ENCODE measurements at places on chromosomes 12 and 14.

- no peak for DNase-seq
Observed at GRCh38 chr14:96588410-96589257, 86.5 kb downstream of the PAPOLA start.

DNA sequence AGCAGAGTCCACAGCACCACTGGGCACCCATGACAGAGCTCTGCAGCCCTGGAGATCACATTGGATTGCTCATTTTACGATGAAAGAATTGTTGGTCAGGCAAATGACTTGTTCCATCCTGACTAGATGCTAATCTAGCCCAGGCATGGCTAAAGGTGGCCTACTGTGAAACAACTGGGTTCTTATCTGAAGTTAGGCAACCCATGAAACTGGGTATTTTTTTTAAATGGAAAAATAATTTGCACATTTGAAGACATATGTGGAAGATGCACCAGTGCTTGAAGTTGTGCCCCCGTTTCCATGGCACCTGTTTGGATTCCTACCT lies 8.3 kb downstream of the PYGL start:
- DNase-seq = no peak

DNA sequence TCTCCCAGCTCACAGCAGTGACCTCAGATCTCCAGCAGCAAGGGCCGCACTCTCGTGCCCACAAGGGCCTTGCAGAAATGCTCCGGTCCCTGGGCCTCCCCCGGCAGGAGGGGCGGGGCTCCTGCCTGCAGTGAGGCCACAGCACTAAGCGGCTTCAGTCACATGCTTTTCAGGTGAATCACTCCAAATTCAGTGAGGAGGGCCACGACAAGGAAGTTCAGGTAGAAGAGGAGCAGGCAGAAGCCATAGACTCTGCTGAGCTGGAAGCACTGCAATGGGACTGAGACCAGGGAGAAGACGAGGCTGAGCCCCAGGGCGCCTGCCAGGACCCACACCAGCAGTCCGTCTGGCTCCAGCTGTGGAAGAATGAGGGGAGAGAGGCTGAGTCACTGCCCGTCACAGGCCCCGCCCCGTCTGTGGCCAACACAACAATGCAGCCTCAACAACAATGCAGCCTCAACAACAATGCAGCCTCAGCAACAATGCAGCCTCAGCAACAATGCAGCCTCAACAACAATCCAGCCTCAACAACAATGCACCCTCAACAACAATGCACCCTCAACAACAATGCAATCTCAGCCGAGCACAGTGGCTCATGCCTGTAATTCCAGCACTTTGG lies 35.2 kb downstream of the SLC8B1 start:
- no peak for DNase-seq

DNA sequence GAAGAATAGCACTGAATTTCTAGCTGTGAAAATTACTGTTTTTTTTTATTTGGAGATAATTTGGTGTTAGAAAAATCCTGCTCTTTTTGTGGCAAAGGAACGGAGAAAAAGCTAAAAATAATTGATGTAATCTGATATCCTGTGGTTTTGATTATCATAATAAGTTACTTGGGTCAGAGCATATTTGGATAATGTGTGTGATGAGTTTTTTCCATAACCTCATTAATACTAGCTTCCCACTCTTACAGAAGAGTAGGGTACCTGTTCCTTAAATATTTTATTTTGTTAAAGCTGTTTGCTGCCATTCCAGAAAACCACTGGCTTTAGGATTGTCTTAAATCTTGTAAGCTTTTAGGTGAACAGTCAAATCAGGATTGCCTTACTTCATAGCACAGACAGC lies 4.7 kb downstream of the PSMC6 start:
- DNase-seq = no peak

GRCh38 chr12:3933074-3933818 lies 60.0 kb upstream of the PARP11 start:
- DNase-seq = no peak

GRCh38 chr12:92879698-92880322 lies 49.3 kb downstream of the EEA1 start:
- no peak for DNase-seq

DNA sequence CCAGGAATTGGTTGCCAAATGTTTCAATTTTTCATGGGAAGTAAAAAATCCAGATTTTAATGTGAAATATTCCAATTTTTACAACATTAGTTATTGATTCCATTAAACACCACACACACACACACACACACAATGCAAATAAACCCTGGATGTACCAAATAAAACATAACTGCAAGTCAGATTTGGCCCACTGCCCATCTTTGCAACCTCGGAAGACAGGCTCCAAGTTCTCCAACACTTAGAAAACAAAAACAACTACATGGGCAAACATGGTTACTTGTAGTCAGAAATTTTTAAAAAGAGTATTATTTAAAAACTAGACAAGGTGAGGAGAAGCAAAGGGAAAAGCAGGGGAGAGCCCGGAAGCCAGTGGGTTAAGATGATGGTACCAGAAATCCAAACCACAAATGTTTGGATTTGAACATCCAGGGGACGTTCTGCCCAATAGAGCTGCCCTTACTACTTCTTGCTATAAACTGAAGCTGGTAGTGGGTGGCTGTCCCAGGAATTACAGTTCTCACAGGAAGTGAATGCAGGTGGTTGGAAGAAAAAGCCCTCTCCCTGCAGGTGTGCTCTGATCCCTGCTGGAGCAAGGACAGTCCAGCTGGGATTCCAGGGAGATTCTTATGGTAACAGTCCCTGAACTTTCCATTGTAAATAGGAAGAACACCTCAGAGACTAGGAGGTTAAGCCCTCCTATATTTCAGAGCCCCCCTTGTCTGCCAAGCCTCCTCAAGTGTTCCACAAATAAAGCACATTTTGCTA lies 111.7 kb downstream of the SLC25A21 start:
- DNase-seq = no peak

DNA sequence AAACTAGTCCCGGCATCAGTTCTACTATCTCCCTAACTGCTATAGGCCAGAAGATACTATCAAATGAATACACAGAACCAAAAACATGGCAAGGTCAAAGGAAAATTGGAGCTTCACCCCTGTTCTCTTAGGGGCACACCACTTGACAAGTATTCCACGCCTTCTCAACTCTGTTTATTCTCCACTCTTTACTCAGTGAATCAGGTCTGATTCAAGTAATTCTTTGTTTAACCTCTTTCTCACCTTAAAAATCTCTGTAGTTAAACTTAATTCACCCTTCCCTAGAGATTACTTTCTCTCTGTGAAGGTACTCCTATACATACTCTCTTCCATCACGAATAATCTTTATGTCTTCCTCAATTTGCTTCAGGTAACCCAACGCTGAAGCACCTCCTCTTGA lies 248.9 kb downstream of the MED13L start:
- no peak for DNase-seq

DNA sequence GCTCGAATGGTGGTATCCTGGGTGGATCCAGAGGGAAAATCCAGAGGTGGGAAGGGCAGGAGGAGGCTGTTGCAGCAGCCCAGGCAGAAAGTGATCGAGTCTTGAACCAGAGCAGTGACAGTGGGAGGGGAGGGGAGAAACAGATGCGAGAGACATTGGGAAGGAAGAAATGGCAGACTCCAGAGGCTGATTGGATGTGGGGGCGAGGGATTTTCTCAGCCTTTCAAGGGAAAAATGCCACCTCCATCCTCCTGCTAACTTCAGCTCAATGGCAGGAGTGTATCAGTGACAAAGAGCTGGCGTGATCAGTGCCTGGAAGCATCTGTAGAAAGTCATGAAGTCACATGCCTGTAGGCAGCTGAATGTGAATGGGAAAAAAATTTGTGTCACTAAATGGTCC lies 38.6 kb upstream of the NRXN3 start:
- DNase-seq = no peak

- DNase-seq = no peak
Observed at GRCh38 chr12:26987634-26988424, 26.4 kb downstream of the TM7SF3 start.

DNA sequence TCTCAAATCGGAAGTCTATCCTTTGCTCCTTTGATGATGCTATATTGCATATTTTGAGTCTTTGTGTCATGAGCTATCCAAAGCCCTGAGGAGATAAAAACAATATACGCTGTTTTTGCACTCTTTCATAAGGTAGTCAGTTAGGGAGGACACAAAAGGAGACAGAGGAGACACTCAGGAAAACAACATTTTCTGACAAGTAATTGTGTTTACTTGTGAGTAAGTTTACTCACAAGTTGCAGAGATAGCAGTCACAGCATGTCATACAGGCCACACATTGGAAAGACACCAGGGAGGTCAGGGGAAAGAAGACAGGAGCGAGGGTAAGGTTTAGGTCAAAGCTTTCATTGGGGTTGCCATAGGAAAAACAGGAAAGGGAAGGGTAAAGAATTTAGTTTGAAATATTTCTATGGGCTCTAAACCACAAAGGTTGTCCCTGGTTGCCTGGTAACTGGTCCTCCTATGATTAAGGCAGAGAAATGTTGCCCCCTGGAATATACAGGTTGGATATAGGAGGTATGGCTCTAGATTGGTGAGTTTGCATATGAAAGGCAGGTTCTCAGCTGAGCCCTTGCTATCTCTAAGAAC lies 7.4 kb upstream of the GABARAPL1 start:
- no peak for DNase-seq

DNA sequence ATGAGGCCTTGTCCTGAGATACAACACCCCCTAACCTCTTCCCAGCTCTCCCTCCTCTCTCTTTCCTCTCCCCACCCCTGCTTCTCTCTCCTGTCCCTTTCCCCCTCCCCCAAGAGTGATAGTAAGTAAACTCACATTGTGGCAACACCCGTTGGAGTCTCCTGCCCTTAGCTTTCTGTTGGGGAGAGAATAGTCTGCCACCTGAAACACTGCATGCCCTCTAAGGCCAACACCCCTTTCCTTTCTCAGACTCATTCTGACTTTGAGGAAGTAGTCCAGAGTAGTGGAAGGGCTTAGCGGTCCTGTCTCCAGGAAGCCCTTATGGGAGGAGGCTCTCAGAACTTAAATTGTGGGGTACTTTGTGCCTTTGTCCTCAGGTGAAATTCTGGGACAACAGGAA lies 95.2 kb downstream of the PRKCH start:
- no peak for DNase-seq

DNA sequence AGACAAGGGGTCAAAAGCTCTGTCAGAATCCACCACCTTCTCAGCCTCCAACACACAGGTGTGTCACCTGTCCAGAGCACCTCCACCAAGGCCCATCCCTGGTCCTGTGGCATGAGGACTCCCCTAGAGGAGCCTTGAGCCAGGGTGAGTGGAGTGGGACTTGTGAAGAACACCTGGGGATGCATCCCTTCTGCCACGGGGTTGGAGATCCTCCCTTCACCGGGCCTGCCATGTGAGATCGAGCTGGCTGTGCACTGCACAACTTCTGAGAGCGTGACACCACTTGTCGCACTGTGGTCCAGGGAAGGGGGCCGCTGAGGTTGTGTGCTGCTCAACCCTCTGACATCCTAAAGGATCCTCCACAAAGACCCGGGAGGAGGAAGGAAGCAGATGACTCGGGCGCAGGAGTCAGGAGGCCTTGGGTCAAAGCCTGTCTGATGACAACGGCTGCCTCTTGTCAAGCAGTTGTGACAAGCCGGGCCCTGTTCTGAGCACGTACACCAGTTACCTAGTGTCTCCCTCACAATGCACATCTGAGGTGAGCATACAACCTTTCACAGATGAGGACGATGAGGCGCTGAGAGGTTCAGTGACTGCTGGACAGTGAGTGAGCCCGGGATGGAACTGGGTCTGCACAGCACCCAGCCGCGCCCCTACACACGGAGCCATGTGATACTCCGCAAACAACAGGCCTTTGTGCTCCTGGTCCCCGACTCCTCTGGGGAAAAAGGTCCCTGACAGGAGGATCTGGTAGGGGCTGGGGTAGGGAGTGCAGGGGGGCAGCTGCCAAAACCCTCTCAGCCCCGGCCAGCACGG lies 35.6 kb downstream of the CHGA start:
- no peak for DNase-seq

- no peak for DNase-seq
Observed at GRCh38 chr14:35506927-35507326, 27.0 kb upstream of the INSM2 start.

All from activated naive CD4-positive, alpha-beta T cell treated with Interleukin-2 at 50 U/mL for 16 hours (primary cell).